ENCODE measurements at places on chromosomes 13 and 19.

- DNase-seq: no peak
These were observed 1.6 kb upstream of the PEPD start for GRCh38 chr19:33523167-33523566.

DNA sequence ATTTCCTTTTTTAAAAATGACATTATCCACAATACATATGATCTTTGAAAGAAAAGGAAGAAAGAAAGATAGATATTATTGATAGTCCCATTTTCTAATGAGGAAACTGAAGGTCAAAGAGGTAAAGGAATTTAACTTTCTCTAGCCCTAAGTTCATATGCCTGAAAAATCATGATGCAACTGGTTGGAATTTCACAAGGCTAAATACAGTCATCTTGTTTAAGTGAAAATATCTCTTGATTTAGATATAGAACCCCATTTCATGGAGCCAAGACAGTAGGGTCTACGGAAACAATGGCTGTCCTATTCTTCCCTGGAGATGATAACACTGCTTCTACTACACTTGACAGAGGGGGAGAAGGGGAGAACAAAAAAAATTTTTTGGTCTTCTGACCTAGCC lies 366.2 kb downstream of the DNAJC15 start:
- DNase-seq: no peak

- DNase-seq: no peak
These were observed 118.8 kb downstream of the LMO7 start for GRCh38 chr13:75754936-75755335.

GRCh38 chr13:47289567-47289966 lies 392.7 kb upstream of the HTR2A start:
- no peak for DNase-seq

GRCh38 chr19:42816894-42817293 lies 51.4 kb upstream of the PSG8 start:
- DNase-seq: no peak

DNA sequence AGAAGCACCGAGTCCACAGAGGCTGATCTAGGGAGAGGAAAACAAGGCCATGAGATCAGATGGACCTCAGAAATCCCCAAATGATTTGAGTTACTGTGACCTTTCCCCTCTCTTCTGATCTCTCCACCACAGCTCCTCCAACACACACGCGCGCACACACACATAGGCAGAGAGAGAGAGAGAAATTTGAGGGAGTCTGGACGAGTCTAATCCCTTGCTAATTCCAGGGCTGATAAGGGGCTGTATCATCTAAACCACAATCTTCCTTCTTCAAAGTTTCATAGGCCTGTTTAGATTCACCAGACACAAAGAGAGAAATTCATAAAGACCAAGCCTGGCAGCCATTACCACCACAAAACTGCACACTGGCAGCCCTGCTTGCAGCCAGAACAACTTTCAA lies 8.6 kb downstream of the ZFP82 start:
- DNase-seq: no peak
